ENCODE measurements at places on chromosomes 11 and 22.
A peak's percentile ranks its signal among the peaks of the same experiment; 100 is the strongest.

DNA sequence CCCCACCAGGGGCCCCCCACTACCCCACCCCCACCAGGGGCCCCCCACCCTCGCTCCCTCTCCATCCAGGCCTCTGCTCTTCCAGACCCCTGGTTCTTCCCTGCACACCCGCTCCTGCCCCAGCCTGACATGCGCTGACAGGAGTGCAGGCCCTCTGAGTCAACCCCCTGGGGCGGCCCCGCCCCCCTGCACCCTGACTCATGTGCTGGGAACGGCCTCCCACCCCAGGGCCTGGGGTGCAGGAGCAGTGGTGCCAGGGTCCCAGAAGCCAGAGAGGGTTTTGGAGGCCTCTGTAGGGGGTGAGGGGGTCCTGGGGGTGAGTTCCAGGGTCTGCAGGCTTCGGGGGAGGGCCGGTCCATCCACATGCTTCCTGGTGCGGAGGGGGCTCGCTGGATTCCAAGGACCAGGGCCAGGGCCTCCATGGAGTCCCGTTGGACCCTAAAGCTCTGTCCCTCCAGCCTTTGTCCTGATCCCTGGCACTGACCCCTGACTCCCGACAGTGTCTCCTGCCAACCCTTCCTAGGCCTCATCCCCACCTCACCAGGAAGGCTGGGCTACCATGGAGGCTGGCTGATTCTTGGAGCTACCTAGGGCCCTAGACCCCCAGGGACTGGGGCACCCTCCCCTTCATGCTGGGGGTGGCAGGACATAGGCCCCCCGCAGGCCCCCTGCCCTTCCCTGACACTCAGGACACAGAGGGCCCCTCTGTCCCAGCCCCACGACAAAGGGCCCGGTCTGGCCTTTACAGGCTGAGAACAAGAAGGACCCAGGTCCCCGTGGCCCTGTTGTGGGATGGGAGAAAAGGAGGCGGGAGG, 583 bp upstream of the PKP3 start:
- no peak for DNase-seq

GRCh38 chr11:69374110-69374945, 80.4 kb downstream of the MYEOV start:
- DNase-seq, result no peak

DNA sequence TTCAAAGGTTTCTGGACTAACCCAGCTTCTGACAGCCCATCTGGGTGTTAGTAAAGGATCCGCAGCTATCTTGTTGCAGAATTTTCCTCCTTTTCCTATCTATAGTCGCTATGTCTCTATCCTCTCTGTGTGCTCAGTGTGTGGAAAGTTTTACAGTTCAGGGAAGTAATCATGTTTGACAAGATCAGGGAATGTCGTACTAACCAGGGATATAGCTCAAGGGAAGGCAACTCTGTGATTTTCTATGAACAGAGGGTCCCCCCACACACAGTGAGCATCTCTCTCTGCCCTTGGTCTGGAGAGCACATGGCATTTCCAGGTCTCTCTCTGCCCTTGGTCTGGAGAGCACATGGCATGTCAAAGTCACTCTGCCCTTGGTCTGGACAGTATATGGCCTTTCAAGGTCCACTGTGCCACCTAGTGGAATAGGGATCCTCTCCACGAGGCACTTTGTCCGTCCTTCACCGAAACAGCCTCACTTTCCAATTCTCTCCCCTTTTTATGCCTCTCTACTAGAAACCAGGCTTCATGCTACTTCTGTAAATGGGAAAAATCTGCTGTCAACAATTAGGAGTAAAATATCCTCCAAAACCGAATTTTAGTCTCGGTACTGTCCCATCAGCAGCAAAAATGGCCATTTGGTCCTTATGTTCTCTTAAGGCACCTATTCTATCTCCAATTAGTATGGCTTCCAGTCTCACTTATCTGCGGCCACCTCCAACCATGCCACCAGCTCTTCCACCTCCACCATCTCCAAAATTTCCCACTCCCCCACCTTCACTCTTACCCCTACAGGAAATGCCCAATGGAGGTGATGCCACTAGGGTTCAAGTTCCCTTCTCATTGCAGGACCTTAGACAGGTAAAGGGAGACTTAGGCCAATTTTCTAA, 88.7 kb downstream of the IGLL5 start:
- no peak for DNase-seq

DNA sequence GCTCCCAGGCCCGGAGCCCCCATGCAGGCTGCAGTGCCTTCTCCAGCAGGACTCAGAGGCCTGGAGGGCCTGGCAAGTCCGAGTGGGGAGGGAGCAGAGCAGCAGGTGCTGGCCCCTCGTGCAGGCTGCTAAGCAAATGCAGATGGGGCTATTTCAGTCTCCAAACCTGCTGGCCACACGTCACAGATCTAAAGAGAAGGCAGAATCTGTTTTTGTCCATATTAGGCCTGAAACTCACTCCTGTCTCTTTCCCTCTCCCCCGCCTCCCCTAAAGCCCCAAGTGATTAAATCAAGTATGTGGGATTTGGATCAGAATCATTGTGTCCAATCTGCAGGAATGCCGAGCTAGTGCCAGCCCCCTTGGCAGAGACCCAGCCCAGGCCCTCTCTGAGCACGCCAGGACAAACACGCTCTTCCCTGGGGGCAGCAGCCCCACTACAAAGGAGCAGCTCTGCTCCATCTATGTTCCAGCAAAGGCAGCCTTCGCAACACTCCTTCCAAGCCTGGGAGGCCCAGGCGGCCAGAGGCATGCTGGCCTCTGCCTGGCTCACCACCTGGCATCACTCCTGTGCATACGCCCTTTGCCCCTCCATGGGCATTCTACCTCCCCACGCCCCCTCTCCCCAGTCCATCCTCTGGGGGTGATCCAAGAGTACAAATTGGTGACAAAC, 26.5 kb downstream of the RPL27A start:
- peak; percentile 47 for DNase-seq

DNA sequence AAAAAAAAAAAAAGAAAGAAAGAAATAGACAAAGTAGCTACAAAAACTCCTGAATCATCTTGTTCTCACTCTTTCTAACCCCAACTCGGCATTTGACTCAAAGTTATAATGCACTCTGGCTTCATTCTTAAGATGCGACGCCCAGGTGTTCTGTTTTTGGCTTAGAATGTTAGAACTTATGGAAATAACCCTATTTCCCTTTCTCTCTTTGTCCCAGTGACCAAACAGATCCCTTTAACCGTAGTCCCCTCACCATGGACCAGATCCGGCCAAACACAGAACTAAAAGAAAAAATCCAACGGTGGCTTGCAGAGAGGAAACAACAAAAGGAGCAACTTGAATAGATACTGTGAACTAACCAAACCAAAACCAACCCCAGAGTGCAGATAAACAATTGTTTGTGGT, 5.3 kb upstream of the ATP5MG start:
- no peak for DNase-seq

DNA sequence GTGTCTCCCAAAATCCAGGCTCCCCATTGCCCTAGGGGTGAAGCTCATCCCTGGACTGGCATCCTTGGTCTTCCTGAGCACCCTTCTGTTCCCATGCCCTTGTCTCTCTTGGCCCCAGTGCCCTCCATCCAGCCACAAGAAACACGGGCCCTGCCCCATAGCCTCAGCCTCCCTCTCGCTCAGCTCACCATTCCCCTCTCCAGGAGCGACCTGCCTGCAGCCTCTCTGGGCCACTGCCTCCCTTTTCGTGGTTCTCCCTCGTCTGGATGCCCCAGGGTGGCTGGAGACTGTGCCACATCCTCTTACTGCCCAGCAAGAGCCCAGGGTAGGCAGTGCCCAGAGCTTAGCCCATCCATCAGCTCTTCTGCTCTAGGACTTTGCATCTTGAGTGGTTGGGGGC, 532.1 kb downstream of the TBC1D22A start:
- no peak for DNase-seq
